Left renal pelvis (tissue), 4 donors: ENCODE measurements at places on chromosomes 2 and 18. TPM values are rescaled to one million over a fixed set of nuclear protein-coding genes. Genes with fewer than 3 reads are reported as not detected.

DNA sequence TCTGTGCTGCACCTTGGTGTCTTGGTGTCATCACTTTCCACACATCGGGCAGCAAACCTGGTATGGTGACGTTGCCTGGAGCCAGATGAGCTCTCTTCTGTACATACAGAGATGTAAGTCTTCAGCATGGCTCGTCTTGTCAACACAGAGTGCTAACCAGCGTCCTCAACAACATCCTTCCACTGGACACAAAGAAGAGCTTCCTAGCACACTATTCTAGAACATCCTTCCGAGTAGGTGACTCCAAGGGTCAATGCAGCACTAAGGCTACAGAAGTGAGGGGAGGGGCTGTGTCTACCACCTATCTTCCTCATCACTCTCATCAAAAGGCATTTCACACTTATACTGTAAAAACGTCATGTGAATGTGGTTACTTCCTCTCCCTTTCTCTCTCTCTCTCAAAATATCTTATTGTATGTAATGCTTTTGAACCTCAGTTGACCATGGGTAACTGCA, 108.1 kb upstream of the SLC1A4 start:
- DNase-seq, result no peak

Gene ETAA1
- polyA plus RNA-seq, result 25.8 TPM

Gene CAPN14
- 0.07 TPM for polyA plus RNA-seq

- no peak for DNase-seq
Observed at GRCh38 chr18:76979906-76980305, 152.7 kb downstream of the MBP start.

DNA sequence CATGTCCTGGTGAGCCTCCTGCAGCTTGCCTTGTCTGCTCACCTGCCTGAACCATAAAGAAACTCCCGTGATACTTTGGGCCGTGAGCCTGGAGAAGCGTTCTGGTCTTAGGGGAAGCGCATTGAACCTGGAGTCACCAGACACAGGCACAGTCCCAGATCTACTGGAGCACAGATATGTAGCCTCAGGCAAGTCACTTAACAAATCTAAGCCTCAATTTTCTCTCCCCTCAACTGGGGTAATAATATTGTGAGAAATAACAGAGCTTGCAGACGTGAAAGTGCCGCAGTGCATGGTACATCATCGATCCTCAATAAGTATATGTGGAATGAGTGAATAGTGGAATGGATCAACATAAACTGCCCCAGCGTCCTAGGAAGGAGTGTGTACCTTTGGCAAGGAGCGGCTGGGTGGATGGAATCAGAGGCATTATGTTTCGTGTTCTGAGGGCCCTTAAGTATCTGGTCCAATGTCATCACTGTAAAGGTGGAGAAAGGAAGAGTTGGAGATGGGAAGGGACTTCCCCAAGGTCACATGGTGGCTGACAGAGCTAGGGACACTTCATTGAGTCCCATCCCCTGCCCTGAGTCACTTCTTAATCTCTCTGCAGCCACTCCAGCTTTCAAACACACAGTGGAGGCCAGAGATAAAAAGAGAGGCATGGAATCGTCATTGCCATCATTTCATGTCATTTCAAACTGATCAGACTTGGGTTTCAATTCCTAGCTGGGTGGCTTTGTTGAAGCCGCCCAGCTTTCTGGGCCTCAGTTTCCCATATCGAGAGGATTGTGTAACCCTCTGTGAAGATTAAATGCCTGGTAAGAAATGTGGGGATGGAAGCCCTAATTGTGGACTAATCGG, 172.4 kb downstream of the DDX1 start:
- no peak for DNase-seq

GRCh38 chr2:17593841-17594491, 53.5 kb downstream of the VSNL1 start:
- DNase-seq, result no peak

Gene NEURL3
- 4.7 TPM for polyA plus RNA-seq

DNA sequence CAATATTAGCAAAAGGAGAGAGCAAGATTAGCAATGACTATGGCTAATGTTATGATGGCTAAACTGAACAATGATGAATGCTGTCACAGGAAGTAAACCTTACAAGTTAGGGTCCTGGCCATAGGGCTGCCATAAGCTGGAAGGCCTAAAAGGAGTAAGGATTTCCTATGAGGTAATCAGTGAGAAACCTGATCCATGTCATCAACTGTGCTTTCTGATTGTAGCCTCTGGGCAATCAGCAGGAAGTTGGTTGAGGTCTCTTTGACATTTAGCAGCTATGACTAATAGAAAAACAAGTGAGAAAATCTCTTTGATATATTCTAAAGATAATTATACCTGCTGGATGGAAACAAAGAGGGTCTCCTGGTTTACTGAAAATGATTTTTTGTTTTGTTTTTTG, 193.0 kb downstream of the RAB3GAP1 start:
- DNase-seq, result no peak

DNA sequence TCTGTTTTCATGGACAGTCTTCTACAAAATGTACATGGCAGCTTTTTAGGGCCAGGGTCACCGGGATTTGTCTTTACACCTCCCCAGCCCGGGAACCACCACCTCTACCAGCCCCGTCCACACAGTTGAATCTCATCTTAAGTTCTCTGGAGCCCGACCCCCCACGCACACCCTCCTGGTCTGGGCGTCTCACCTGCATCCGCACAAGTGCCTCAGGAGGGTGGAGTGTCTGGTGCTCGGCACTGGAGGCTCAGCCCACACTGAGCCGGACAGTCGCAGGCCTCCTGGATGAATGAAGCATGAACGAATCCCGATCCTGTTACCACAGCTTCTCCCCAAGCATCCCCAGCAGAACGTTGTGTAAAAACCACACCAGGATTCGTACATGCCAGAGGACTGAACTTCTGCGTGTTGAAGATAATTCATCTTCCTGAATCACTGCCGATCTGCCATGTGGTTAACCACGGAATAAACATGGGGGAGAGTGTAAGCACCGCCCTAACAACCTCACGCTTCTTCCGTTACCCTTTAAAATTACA, 162.0 kb downstream of the RTP5 start:
- no peak for DNase-seq

Gene FASTKD2
- polyA plus RNA-seq, result 42.0 TPM

GRCh38 chr2:58688813-58689212, 447.7 kb upstream of the FANCL start:
- no peak for DNase-seq

DNA sequence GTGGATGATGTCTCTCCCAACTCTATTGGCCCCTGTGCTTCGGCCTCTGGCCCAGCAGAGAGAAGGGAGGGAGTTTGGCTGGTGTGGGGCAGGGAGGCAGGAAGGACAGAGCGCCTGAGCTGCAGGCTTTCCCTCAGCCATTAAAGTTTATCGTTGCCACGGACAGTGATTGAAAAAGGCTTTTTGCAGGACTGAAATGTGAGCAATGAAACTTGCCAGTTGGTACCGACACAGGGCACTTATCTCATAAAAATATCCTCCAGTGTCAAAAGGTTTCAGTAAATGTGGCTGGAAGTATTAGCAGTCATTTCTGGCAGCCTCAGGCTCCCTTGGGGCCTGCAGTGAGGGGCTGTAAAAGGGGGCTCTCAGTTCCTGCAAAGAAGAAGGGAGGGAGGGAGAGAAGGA, 169.2 kb downstream of the GLI2 start:
- DNase-seq, result no peak

Gene LAMA1
- polyA plus RNA-seq, result 90.4 TPM

DNA sequence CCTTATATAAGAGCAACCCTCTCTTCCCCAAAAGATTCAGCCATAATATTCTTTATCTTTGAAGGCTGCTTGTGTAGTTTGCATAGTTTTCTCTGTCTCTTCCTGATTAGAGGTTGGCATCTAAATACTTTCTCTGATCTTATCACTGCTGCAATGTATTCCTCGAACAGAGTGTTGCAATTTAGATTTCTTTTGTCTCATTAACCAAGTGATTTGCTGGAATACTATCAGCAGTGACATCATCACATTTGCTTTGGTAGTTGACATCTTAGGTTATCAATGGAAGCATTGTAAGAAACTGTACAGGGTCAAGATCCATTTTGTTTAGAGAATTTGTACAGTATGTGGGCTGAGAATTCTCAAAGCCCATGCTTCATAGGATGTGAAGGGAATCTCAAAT, 72.0 kb upstream of the NEUROD1 start:
- no peak for DNase-seq

Gene LHCGR
- 0.24 TPM for polyA plus RNA-seq

Gene GEN1
- polyA plus RNA-seq, result 8.6 TPM
